ENCODE measurements at places on chromosomes 3 and 15.
A peak's percentile ranks its signal among the peaks of the same experiment; 100 is the strongest.

DNA sequence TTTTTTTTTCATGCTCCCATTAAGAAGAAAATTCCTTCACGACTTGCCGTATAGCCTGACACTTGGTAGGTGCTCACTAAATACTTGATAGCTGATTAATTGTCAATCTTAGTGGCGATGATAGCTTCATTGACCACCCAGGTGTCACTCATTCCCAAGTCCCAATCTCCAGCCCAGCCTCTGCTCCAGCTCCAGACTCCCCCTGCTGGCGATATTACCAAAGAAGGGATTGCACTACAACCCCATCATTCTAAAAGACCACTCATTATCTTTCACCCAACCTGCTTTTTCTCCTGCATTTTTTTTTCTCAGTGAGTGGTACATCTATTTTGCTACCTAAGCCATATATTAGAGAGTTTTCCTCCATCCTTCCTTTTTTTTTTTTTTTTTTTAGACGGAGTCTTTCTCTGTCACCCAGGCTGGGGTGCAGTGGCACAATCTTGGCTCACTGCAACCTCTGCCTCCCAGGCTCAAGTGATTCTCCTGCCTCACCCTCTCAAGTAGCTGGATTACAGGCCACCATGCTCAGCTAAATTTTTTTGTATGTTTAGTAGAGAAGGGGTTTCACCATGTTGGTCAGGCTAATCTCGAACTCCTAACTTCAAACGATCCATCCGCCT lies 19.5 kb upstream of the COMMD2 start:
- peaks cover 17% of the 10 kb centered on the region for H3K27me3 ChIP-seq
- no peaks in the 10 kb centered on the region for H3K4me1 ChIP-seq

GRCh38 chr3:193168931-193169330 lies 72.1 kb upstream of the PLAAT1 start:
- H3K27me3 ChIP-seq, result no peaks in the 10 kb centered on the region
- H3K36me3 ChIP-seq, result no peaks in the 10 kb centered on the region
- H3K4me3 ChIP-seq, result no peak overlapping the region
- H3K27ac ChIP-seq, result no peak overlapping the region

DNA sequence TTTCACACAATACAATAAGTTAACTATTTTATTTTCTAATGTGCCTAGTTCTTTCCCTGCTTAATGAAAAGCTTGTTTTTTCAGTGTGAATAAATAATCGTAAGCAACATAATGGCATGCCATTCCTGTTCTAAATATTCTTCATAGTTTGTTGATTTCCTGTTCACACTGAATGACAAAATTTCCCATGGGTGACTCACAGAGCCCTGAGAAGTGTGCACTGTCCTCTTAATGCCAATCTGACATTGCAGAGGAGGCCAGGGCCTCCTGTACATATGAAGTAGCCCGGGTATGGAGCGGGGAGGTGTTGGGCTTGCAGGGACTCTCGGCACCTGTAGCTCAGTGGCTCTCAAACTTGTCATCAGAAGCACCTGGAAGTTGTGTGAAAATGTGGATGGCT lies 24.3 kb downstream of the CCR3 start:
- no peak overlapping the region for H3K27ac ChIP-seq
- H3K4me3 ChIP-seq, result no peak overlapping the region
- H3K36me3 ChIP-seq, result no peaks in the 10 kb centered on the region
- DNase-seq, result no peak
- peaks cover 66% of the 10 kb centered on the region for H3K27me3 ChIP-seq

- no peak overlapping the region for H3K4me3 ChIP-seq
- H3K27me3 ChIP-seq, result peaks cover 51% of the 10 kb centered on the region
- no peak for DNase-seq
- H3K4me1 ChIP-seq, result no peaks in the 10 kb centered on the region
- no peaks in the 10 kb centered on the region for H3K36me3 ChIP-seq
These were observed 36.4 kb upstream of the ATP2C1 start for GRCh38 chr3:130857336-130858026.

DNA sequence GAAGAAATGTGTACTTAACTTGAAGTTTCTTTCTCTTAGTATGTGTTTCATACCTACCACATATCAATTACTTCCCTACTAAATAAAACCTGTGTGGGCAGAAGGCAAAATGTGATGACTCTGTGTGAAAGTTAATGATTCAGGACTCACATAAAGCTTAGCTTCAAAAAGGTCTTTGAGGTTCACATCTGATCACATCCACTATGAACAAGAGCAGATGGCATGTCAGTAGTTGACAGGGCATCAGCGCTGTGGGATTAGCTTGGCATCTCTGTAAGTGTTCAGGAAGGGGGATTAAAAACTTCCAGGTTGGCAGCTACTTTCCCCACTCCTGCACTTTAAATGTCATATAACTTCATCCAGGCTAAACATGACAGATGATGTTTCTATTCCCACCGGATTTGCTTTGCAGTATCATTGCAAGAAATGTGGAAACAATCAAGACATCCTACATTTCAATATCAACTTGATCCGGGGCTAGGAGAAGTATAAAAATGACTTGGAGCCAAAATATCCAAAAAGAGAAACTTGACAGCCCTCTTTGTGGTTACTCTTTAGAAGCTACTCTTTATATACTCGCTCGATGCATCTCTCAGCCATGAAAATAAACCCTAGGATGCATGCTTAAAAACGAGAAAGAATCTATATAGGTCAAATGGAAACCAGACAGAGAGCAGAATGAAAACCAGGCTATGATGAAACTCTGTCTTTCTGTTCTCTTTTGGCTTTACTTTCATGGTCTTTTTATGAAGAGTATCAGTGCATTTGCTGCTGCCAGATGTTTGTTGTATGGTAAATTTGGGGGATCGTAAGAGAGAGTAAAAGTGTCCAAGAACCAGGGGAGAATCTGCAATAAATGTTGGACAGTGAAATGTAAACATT lies 273.1 kb upstream of the ALCAM start:
- H3K27me3 ChIP-seq, result no peaks in the 10 kb centered on the region
- H3K36me3 ChIP-seq, result no peaks in the 10 kb centered on the region
- no peaks in the 10 kb centered on the region for H3K4me1 ChIP-seq
- no peak overlapping the region for H3K4me3 ChIP-seq
- H3K27ac ChIP-seq, result no peak overlapping the region
- no peak for DNase-seq

DNA sequence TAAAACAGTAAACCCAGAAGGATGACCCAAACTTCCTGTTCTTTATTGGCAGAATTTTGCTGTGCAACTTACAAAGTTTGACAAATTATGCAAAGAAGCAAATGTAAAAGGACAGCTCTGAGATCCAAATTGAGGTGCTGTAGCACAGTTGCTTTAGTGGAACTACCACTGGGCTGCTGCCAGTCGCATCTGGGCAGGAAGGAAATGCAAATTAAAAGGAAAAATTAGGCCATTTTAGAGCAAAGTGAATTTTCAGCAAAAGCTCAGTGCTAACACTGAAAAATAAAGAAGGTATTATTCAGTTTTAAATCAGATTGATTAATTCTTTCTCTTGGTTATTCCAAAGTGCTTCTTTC lies 104.5 kb downstream of the ZMAT3 start:
- H3K4me1 ChIP-seq, result peaks cover 9% of the 10 kb centered on the region
- no peak for DNase-seq
- H3K27me3 ChIP-seq, result peaks cover 8% of the 10 kb centered on the region

DNA sequence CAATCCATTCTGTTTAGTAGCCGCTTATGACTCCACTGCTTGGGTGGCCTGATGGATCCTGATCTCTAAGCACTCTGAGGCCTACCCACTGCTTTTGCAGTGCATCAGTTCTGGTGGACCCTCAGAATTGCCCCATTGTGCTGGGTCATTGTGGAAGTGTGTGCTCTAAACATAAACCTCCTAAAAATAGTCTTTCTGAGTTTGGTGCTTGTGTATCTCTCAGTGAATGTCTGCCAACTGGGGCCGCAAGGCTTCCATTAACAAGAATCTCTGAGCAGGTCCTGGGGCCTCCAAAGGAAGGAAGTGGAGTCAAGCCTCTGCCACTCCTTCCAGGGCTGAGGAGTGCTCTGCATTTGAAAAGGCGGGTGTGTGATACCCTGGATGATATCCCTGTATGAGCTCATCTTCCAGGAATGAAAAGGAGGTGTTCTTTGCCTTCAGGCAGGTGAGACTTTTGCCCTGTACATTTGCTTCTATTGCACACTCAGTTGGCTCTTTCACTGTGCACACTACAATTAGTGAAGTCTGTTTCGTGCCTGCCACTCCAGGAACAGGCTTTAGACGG lies 80.0 kb upstream of the CACNA2D3 start:
- no peak for DNase-seq
- H3K4me3 ChIP-seq, result no peak overlapping the region
- no peak overlapping the region for H3K27ac ChIP-seq
- H3K36me3 ChIP-seq, result no peaks in the 10 kb centered on the region

- no peak for DNase-seq
- no peaks in the 10 kb centered on the region for H3K27me3 ChIP-seq
- H3K36me3 ChIP-seq, result no peaks in the 10 kb centered on the region
- no peak overlapping the region for H3K4me3 ChIP-seq
These were observed 104.4 kb upstream of the GOLGA6L6 start for GRCh38 chr15:20645956-20646355.

- peaks cover 54% of the 10 kb centered on the region for H3K36me3 ChIP-seq
- peak overlapping the region; percentile 37 for H3K4me3 ChIP-seq
- H3K4me1 ChIP-seq, result peaks cover 93% of the 10 kb centered on the region
- peak; percentile 80 for DNase-seq
- no peaks in the 10 kb centered on the region for H3K27me3 ChIP-seq
These were observed 25.9 kb downstream of the SMAD3 start for GRCh38 chr15:67091071-67091979.
